ENCODE measurements at places on chromosomes 16 and 17.

DNA sequence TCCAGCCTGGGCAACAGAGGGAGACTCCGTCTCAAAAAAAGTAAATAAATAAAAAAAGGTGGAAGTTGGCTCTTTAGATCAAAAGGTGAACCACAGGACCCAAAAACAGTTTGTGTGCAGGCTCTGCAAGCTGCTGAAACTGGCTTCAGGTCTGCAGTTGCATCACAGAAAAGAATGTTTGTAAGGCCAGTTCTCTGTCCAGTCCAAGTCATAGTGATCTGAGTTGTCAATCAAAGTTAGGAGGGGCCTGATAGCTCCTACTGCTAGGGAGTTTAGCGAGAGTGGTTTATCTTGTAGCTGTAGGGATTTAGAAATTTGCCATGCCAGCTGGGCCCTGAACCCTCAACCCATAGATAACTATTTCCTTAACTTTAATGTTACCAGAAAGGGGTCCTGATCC, 101.2 kb upstream of the CACNG5 start:
- DNase-seq, result no peak

DNA sequence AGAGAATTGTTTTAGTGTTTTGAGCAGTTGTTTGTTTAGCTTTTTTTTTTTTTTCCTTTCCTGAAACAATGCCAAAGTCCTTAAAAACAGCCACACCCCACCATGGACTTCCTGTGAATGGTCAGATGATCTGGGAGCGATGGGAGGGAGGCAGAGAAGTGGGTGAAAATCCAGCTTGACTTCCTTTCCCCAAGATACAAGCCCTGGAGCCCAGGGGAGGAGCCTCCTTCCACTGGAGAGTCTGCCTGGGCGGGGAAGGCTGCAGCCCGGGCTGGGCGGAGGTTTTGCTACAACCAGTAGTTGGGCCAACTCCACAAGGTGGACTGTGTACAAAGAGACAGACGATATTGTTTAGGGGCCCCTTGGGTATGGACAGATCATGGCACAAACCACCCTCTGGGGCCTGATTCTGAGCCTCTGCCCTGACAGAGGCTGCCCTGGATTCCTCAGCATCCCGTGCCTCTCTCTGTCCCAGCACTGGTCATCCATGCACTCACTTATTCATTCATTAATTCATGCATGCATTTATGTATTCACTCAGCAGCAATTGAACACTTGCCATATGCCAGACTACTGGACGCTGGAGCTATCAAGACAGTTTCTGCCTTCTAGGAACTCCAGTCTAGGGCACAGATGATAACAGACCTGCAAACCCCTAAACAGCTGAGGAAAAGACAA, 29.8 kb downstream of the WSB1 start:
- DNase-seq, result peak; percentile 56

DNA sequence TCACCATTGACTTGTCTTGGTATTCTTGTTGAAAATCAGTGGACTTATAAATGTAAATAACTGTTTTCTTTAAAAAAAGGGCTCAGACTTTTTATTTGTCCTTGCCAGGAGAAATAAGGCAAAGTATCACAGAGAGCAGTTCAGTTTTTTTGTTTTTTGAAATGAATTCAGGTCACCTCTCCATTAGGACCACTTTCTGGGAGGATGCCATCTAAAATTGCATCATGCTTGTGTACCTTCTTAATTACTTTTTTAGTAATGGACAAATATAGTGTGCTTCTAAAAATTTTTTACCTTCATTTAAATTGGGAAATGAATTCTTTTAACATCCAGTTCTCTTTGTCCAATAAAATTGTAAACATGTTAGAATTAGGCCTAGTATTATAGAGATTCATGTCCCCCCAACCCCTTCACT, 210.0 kb downstream of the BCAS3 start:
- DNase-seq, result no peak

GRCh38 chr16:11254913-11255736, 879 bp downstream of the SOCS1 start:
- peak; percentile 73 for DNase-seq

- DNase-seq, result no peak
These were observed 826.9 kb upstream of the CDH8 start for GRCh38 chr16:62863139-62863538.

- peak; percentile 55 for DNase-seq
These were observed 468.8 kb upstream of the KIF2B start for GRCh38 chr17:53353919-53354351.

DNA sequence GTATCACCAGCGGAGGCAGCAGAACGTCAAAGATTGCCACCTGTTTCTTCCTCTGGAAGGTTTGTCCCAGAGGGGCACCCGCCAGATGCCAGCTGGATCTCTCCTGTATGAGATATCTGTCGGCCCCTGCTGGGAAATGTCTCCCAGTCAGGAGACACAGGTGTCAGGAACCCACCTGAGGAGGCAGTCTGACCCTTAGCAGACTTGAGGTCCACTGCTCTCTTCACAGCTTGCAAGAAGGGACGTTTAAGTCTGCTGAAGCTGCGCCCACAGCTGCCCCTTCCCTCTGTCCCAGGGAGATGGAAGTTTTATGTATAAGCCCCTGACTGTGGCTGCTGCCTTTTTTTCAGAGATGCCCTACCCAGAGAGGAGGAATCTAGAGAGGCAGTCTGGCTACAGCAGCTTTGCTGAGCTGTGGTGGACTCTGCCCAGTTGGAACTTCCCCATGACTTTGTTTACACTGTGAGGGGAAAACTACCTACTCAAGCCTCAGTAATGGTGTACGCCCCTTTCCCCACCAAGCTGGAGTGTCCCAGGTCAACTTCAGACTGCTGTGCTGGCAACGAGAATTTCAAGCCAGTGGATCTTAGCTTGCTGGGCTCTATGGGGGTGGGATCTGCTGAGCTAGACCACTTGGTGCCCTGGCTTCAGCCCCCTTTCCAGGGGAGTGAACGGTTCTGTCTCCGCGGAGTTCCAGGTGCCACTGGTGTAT, 92.9 kb downstream of the PHKB start:
- no peak for DNase-seq

GRCh38 chr16:7303660-7304200, 28.9 kb upstream of the RBFOX1 start:
- peak; percentile 24 for DNase-seq

GRCh38 chr17:19303367-19303776, 59.2 kb downstream of the B9D1 start:
- DNase-seq, result no peak

DNA sequence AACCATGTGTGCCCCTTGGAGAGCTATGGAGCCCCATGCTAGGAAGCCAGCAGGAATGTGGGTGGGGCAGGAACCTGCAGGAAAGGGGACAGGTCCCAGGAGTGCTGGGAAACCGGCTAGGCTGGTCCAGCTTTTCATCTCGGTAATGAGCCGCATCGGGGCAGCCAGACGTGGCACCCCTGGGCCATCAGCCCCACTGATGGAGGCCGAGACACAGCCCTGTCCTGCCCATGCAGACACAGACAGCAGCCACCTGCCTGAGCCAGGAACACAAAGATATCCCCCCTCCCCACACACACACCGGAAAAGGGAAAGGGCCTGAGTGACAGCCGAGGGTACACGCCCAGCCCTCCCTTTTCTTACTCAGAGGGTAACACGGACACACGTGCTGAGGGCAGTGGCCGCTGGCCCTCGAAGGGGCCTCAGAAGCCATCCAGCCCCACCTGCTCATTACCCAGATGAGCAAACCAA, 18.1 kb downstream of the PPL start:
- DNase-seq, result no peak

DNA sequence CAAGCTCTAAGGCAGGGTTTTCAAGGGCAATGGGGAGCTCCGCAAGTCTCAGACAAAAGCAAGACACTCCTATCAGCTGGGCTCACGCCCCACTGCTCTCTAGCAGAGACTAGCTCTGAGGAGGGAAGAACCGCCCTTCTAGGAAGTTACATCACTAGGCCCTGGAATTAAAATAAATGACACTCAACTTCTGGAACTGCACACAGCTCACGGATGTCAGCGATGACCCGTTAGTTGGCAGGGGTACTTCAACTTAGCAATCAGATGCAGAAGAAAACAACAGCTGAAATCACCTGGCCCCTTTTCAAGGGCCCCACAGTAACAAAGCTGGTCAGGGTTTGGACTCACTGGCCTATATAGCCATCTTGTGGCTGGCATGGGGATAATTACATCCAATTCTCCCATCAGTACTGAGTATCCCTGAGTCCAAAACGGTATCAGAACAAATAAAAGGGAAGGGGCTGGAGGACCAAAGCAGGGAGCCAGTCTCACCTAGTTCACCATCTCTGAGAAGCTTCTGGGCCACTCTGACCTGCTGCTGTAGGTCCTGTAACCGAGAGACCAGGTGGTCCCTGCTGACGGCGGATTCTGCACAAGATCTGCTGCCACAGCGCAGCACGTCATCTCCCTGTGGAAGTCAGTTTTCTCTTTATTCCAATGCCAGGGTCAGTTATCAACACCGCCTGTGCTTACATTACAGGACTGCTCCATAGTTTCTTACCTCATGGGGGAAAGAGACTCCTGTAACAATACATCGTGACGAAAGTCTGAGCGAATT, 22.2 kb downstream of the SERPINF1 start:
- DNase-seq, result peak; percentile 84

DNA sequence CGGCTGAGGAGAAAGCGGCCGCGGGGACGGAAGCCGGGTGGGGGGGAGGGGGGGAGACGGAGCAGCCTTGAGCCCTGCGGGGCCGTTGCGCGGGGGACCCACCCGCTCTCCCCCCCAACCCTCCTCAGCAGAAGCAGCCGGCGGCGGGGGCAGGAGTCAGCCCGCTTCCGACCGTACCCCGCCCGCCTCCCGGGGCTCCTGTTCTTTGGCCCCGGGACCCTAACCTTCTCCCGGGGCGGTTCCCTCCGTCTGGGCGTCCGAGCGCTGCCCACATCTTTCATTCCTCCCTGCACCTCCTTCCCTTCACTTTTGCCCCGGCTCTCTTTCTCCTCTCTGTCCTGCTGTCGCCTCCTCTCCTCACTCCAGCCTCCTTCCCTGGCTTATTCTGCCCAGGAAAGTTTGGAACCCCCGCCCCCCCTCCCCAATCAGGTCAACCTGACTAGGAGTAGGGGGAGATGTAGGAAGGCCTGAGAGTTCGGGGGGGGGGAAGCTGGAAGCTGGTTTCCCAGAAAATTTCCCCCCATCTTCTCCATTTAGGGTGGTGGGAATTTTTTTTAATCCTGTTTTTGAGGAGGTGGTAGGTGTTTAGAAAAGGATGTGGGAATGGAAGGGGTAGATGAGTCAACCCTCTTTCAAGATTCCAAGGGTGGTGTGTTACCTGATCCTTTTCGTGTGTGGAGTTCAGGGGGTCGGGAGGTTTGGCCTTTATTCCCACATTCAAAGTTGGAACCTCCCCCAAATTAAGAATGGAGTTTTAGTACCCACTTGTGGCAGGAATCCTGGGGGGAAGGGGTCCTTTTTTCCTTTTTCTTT, 427 bp upstream of the NLK start:
- DNase-seq, result no peak

- no peak for DNase-seq
These were observed 37.1 kb downstream of the YWHAE start for GRCh38 chr17:1362964-1363363.

DNA sequence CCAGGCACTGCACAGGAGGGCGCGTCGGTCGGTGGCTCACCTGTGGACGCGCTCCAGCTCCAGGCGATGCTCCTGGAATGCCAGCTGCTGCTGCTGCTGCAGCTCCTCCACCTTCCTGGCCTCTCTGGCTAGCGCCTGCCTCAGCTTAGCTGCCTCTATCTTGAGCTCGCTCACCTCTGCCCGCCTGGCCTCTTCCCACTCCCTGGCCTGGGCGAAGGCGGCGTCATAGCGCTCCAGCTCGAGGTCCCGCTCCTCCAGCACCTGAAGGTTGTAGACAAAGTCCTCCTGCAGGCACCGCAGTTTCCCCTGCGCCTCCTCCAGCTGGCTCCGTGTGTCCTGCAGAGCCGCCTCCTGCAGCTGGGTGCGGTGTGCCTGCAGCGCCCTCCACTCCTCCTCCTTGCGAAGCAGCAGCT, 11.1 kb downstream of the CCDC57 start:
- DNase-seq, result no peak

- DNase-seq, result no peak
These were observed 121.6 kb upstream of the HS3ST4 start for GRCh38 chr16:25570131-25570530.
